Stimulated activated CD8-positive, alpha-beta memory T cell treated with anti-CD3 and anti-CD28 coated beads, Interleukin-12 subunit alpha, Interleukin-12 subunit beta, amount 100 ng/mL, for 1 hour (primary cell): ENCODE measurements at places on chromosomes 16 and 17.

DNA sequence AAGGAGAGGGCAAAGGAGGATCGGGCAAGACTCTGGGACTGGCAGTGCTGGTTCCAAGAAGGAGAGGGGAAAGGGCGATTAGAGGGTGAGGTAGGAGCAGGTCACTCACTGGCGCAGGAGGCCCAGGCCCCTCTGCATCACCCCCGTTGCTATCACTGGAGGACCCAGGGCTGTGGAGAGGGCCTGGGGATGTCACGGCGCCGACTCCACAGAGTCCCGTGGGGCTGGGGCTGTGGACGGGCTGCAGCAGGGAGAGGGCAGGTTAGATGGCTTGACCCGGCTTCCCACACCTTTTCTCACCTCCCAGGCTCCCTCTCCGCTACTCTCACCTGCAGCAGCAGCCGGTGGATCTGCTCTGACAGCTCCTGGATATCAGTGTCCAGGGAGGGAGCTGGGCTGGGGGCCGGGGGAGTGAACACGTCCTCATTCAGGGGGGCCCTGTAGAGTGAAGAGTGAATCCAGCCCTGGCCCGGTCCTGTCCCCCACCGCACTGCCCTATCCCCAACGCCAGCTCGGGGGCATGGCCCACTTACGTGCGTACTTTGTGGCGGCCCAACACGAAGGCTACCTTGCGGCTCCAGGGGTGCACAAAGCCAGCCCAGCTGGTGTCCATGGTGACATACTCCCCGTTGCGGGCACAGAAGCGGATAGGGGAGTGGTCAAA lies 4.9 kb downstream of the PER1 start:
- DNase-seq = no peak

DNA sequence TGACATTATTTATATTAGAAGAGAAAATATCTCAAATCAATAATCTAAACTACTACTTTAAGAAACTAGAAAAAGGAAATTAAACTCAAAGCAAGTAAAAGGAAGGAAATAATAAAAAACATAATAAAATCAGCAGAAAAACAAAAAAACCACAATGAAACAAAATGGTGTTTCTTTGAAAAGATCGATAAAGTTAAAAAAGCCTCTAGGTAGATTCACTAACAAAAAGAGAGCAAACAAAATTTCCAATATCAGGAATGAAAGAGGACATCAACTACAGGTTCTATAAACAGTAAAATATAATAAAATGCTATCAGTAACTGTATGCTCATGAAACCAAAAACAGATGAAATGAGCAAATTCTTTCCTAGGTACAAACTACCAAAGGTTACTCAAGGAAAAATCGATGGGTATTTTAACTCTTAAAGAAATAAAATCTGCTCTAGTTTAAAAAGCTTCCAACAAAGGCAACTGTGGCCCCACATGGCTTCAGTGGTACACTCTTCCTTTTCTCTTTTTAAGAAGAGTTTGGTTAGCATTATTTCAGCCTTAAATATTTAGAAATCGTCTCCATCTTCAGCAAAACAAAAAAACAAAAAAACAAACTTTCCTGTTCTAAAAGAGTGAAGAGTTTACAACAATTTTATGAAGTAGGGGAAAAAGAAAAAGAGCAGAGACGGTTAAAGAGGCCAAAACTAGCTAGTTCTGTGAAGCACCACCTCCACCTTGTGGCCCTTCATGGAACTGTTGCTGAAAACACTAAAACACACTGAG lies 102.2 kb downstream of the TRIM37 start:
- peak; percentile 47 for DNase-seq

DNA sequence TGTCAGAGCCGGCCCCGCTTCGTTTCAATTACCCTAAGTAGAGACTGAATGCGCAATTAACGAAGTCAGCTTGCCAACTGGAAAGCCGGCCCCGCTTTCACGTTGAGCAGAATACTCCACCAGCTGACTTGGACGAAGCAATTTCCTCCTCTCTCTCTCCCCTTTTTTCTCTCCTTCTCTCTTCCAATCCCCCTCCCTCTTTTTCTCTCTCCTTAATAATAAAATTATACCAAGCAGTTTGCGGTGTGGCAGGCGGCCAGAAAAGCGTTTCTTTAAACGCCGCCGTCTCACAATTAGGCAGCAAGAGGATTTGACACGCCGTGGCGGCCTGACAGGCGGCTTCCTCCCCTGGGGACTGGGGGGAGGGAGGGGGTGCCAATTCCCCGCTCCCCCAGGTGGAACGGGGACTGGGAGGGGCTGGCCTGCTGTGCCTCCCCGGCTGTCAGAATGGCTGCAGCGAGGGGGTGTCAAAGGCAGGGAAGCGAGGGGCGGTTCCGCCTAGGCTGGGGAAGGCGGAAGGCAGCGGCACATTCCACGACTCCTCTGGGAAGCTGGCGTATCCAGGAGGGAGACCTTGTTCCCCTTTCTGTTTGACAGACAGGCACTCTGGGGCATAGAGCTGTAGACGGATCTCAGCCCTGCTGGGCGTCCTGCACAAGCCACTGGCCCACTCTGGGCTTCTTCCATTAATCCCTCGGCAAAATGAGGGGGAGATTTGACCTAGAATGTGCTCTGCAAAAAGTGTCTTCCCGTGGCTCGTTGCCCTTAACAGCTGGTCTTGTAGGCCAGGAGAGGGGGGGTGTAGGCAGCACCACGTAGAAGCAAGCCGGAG lies 52.7 kb downstream of the SREBF1 start:
- DNase-seq = no peak

DNA sequence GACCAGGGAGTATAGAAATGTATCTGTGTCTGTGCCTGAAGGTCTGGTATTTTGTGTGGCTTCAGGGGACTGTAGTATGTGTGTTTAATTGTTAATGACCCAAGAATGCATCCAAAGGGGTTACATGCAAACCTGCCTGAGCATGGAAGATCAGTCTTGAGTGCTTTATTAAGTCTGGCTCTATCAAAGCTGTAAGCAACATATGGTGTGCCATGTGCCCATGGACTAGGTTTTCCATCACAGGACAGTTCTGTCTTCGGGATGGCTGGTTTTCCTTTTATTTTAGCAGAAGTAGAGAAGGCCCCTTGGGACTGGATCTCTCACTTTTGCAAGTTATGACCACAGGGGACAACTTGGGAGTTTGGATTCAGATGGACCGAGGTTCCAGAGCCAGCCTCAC lies 18.2 kb downstream of the RBFOX1 start:
- DNase-seq = no peak

DNA sequence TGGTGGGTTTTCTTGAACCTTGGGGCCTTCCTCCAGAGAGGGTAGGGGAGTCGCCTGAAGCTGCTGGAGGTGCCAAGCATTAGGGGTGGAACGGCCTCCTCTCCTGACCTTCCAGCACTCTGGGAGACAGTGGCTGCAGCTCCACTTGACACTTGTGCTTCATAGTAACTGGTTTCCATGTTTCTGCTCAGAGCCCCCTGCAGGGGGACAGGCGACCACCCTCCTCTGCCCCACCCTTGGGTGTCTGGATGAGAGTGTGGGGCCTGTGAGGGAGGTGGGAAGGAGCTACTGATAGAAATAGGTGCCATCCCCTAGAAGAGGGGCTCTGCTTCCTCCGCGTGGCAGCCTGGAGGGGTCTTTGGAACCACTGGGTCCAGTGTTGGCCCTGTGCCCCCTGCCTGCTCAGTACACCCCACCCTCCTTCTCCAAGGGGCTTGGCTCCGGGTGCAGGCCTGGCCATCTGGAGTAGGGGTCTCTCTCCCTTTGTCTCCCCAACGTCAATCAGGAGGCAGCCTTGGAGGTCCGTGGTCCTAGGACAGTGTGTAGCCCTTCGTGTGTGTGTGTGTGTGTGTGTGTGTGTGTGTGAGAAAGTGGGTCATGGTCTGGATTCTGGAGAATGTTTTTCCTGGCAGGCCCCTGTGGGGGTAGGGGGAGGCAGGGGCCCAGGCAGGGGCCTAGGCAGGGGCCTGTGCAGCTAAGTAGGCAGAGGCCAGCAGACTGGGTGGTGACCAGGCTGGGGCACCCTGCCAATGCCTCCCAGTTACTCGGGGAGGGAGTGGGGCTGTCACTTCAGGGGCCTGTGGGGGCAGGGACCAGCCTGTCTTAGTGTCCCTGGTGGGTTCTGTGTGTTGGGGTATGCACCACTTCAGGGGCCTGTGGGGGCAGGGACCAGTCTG lies 4.9 kb downstream of the LASP1 start:
- no peak for DNase-seq

GRCh38 chr17:66941249-66941648 lies 23.3 kb upstream of the CACNG4 start:
- DNase-seq = no peak

GRCh38 chr17:33225509-33225908 lies 67.6 kb downstream of the ASIC2 start:
- DNase-seq = no peak

- no peak for DNase-seq
These were observed 515.3 kb downstream of the GRIN2A start for GRCh38 chr16:9666834-9667480.

DNA sequence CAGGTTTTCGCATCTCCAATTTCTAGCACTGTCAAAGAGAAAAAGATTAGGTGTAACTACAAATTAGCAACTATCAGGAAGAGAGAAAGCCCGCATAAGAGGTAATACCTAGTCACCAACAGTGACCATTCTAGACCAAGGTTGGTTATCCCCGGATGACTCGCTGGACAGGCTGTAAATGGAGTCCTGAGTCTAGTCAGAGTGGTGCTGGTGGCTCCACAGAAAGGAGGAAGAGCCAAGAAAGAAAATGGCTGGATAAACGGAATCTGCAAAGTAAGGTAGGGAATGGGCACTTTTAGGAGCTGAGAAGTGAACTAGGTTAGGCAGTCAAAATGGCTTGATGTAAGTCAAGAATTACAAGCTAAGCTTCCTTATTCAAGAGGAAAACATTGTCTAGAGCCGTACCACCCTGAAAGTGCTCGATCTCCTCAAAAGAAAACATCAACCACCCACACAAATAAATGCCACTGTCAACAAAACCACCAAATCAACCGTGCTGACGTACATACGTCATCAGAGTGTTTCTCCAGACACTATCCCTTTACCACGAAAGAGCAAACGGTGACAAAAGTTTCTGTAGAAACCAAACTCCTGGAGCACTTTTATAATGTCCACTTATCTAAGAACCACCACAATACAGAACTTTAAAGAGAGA lies 2.2 kb downstream of the GSPT1 start:
- DNase-seq = no peak

DNA sequence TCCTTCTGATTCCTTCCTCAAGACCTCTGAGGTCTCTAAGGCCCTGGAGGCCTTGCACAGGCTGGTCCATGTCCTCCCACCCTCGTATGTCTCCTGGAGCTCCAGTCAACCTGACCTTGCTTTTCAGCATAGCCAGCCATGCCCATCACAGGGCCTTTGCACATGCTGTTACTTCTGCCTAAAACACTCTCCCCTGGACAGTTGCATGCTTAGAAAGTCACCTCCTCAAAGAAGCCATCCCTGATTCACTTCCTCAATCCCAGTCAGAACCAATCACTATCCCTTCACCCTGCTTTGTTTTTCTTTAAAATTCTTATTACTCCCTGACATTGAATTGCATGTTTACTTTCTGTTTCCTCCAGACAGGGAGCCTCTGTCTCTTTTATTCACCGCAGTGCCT lies 322.1 kb upstream of the CCL2 start:
- no peak for DNase-seq

DNA sequence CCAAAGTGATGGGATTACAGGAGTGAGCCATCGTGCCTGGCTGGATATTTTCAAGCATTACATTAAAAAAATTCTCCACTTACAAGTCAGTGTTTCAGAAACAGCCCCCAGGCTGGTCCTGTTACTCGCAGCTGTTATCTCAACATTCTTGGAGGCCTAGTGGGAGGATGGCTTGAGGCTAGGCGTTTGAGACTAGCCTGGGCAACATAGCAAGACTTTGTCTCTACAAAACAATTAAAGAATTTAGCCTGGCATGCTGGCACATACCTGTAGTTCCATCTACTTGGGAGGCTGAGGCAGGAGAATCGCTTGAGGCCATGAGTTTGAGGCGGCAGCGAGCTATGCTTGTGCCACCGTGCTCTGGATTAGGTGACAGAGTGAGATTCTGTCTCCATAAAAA lies 26.5 kb upstream of the SPNS3 start:
- DNase-seq = no peak
